ENCODE measurements at places on chromosomes 16 and 17.

DNA sequence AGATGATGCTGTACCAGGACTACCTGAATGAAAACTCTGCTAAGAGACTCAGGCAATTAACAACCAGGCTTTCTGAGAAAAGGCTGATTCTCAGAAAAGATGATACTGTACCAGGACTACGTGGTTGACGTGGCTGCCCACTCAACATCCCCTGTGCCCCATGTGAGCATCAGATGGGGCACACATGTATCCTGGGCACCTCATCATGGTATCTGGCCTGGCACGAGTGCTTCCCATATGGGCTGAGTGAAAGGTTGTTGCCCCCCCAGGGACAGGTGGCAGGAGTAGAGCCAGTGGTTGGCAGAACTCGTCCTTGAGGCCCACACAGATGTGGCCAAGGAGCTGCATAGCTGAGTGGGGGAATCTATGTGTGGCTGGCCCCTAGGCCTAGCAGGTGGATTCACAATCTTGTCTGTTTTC is 3.5 kb upstream of the CES4A start:
- H3K27ac ChIP-seq: peak overlapping the region; percentile 96
- H3K4me3 ChIP-seq: no peak overlapping the region
- no peaks in the 10 kb centered on the region for H3K36me3 ChIP-seq
- H3K27me3 ChIP-seq: no peaks in the 10 kb centered on the region
- peaks cover 30% of the 10 kb centered on the region for H3K4me1 ChIP-seq

- H3K36me3 ChIP-seq: no peaks in the 10 kb centered on the region
- H3K27ac ChIP-seq: no peak overlapping the region
- H3K27me3 ChIP-seq: peaks cover 2% of the 10 kb centered on the region
- no peak overlapping the region for H3K4me3 ChIP-seq
- no peak for DNase-seq
These were observed 463.2 kb upstream of the MAF start for GRCh38 chr16:80063713-80064069.

GRCh38 chr17:71628306-71628705 is 492.5 kb upstream of the SOX9 start:
- DNase-seq: no peak
- no peak overlapping the region for H3K27ac ChIP-seq
- no peaks in the 10 kb centered on the region for H3K4me1 ChIP-seq
- no peaks in the 10 kb centered on the region for H3K36me3 ChIP-seq
- H3K4me3 ChIP-seq: no peak overlapping the region
- H3K27me3 ChIP-seq: no peaks in the 10 kb centered on the region

DNA sequence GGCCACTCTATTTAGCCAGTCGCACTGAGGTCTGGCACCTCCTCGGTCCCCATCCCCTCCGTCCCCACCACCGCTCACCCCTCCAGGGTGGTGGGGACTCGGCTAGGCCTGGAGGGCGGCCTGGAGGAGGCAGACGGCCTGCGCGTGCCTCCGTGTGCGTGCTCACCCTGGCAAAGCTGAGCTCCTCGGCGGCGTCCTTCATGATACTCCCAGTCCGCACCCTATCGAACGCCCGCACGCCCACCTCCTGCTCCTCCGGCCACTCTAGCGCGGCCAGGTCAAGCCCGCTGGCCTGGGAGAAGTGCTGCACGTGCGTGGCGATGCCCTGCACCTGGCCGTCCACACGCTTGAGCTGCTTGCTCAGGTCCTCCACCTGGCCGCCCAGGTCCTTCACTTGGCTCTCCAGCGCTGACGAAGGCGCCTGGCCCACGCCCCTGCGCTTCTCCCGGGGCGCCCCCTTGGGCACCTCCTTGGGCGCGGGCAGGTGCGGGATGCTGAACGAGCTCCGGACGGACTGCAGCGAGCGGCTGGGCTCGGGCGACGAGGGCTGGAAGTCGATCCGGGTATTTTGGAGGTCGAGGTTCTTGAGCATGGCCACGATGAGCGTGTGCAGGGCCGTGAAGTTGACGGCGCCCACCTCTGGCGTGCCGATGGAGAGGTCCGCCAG is 644 bp downstream of the QRICH2 start:
- no peak overlapping the region for H3K4me3 ChIP-seq
- H3K36me3 ChIP-seq: peaks cover 6% of the 10 kb centered on the region
- no peak overlapping the region for H3K27ac ChIP-seq
- no peak for DNase-seq

DNA sequence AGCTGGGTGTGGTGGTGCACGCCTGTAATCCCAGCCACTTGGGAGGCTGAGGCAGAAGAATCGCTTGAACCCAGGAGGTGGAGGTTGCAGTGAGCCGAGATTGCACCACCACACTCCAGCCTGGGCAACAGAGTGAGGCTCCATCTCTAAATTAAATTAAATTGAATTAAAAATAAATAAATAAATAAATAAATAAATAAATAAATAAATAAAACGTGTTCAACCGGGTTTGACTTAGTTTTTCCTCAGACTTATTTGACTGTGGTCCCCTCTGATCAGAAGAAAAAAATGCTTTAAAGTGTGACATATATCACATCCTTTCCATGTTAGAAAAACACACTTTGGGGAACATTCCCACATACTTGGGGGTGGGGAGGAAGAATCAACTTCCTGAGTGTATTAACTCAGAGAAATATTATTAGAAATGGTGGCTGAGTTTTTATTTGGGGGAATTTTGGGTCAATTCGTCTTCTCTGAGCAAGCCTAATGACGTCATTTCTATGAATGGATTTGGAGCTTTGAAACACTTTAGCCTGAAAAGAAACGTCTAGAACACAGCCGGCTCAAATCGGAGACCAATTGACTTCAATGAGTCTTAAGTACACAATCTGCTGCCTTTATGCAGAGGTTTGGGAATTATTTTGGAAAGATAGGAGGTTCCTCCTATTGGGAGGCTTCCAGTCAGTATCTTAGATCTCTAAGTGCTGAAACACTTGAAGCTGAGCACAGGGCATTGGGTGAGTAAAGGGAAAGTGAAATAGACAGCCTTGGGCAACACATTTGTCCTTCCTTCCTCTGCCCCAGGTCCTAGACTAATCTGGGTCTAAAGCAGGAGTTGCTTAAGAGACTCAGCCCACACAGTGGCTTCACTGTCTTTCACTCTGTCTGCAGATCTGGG is 132.6 kb downstream of the PITPNC1 start:
- H3K36me3 ChIP-seq: peaks cover 9% of the 10 kb centered on the region
- H3K27me3 ChIP-seq: no peaks in the 10 kb centered on the region

DNA sequence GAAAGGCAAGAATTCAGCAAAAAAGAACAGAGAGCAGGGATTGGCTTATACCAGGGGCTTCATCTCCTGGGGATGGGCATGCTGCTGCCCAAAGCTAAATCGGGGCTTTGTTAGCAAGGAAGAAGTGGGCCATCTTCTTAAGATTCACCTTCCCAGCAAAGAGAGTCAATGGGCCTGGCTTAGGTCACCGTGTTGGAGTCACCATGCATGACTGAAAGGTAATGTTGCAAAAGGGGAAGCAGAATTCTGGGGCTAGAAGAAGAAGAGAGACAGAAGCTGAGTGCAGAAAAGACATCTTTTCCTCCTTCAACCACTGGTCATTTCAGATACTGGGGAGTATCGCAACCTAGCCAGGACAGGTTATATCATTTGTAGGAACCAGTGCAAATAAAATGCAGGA is 76.3 kb upstream of the KIFC3 start:
- DNase-seq: no peak
- no peak overlapping the region for H3K27ac ChIP-seq
- H3K36me3 ChIP-seq: no peaks in the 10 kb centered on the region
- H3K27me3 ChIP-seq: peaks cover 4% of the 10 kb centered on the region

DNA sequence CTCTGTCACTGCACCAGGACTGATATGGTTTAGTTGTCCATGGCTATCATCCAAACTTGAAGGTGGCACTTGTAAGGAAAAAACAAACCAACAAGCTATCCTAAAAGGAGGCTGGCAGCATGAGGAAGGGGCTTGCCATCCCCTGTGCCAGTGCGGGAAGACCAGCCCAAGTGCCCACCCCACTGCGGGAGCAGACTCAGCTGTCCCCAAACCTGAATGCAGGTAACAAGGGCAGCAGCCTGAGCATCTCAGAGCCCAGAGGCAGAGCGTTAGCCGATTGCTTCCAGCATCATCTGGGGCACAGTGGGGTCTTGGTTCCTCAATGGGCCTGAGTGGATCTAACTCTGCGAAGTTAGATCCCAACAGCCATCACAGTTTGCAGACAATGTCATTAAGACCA is 29.2 kb upstream of the C16orf78 start:
- H3K4me1 ChIP-seq: no peaks in the 10 kb centered on the region
- no peak overlapping the region for H3K27ac ChIP-seq
- no peaks in the 10 kb centered on the region for H3K36me3 ChIP-seq
- H3K4me3 ChIP-seq: no peak overlapping the region

GRCh38 chr16:67463691-67464090 is 17.3 kb downstream of the ATP6V0D1 start:
- no peak for DNase-seq
- H3K27me3 ChIP-seq: no peaks in the 10 kb centered on the region
- H3K4me1 ChIP-seq: peaks cover 12% of the 10 kb centered on the region

DNA sequence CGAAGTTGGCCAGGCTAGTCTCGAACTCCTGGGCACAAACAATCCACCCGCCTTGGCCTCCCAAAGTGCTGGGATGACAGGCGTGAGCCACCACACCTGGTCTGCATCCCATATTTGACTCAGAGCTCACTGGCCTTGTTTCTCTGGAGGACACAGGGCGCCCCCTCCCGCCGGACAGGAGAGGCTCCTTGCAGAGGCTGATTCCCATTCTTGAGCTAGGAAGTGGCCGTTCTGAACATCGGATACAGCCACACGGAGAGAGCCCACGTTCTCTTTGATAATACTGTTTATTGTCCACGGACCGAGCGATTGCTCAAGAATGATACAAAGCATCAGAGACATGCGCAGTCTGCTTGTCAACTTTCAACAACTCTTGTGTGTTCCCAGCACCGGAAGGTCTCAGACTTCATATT is 12.1 kb upstream of the USP36 start:
- no peaks in the 10 kb centered on the region for H3K4me1 ChIP-seq
- H3K4me3 ChIP-seq: no peak overlapping the region
- H3K27me3 ChIP-seq: no peaks in the 10 kb centered on the region
- no peak overlapping the region for H3K27ac ChIP-seq

DNA sequence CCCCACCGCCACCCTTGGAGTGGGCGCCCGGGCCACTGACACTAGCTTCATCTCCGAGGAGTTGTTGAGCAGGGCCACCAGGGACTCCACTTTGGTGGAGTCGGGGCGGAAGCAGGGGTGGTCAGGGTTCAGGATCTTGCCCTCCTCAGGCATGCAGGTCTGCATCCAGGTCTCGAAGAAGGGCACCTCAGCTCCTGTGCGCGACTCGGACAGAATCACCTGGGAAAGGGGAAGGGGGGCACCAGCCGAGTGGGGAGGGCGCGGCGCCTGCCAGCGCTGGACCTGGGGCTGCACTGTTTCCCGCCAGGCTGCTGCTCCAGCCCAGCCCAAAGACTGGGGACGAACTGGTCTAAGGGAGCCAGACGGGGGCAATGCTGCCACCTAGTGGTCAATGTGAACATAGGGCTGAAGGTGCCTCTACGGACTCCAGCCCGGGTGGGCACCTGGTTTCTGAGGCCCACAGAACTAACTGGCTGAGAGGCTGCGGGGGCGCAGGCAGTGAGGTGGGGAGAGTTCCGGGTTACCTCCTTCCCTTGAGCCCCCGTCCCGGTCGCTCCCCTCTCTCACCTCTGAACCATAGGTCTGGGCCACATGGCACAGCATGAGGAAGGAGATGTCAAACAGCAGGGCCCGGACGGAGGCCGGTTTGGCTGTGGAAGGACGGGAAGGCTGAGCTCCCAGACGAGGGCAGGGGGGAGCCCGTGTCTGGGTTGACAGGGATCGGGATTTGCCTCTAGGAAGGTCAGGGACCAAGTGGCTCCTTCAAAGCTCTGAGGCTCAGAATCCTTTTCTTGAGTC is 11.8 kb downstream of the CSF3 start:
- H3K27ac ChIP-seq: no peak overlapping the region
- peaks cover 17% of the 10 kb centered on the region for H3K4me1 ChIP-seq
- peaks cover 45% of the 10 kb centered on the region for H3K36me3 ChIP-seq
- peak; percentile 85 for DNase-seq
- H3K27me3 ChIP-seq: no peaks in the 10 kb centered on the region

DNA sequence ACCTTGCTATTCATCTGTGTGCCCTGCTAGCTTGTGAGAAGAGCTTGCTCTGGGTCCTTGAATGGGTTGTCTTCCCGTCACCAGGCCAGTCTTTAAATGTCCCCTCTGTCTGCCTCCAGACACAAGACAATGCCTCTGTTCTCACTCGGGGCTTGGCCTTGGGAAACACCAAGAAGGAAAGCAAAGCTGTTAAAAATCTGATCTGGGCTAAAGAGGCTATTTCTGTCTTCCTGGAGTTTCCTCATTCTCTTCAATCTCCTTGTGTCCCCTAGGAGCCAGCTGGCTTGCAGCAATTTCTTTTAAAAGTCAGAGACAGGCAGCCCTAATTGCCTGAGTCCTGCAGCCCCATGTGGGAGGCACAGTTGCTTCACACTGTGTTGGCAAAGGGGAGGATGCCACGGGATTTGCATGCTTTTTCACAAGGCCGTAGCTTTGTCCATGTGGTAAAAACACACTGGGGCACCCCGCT is 2.5 kb downstream of the DNAI2 start:
- H3K27me3 ChIP-seq: peaks cover 3% of the 10 kb centered on the region
- DNase-seq: no peak
- H3K27ac ChIP-seq: no peak overlapping the region
- no peaks in the 10 kb centered on the region for H3K36me3 ChIP-seq

- no peak overlapping the region for H3K4me3 ChIP-seq
- H3K27ac ChIP-seq: no peak overlapping the region
- DNase-seq: peak; percentile 14
These were observed 92.9 kb downstream of the GPR139 start for GRCh38 chr16:19980632-19981265.

GRCh38 chr16:14155572-14156190 is 84.6 kb downstream of the MRTFB start:
- no peaks in the 10 kb centered on the region for H3K27me3 ChIP-seq
- peaks cover 2% of the 10 kb centered on the region for H3K36me3 ChIP-seq
- DNase-seq: no peak
- H3K4me1 ChIP-seq: no peaks in the 10 kb centered on the region

DNA sequence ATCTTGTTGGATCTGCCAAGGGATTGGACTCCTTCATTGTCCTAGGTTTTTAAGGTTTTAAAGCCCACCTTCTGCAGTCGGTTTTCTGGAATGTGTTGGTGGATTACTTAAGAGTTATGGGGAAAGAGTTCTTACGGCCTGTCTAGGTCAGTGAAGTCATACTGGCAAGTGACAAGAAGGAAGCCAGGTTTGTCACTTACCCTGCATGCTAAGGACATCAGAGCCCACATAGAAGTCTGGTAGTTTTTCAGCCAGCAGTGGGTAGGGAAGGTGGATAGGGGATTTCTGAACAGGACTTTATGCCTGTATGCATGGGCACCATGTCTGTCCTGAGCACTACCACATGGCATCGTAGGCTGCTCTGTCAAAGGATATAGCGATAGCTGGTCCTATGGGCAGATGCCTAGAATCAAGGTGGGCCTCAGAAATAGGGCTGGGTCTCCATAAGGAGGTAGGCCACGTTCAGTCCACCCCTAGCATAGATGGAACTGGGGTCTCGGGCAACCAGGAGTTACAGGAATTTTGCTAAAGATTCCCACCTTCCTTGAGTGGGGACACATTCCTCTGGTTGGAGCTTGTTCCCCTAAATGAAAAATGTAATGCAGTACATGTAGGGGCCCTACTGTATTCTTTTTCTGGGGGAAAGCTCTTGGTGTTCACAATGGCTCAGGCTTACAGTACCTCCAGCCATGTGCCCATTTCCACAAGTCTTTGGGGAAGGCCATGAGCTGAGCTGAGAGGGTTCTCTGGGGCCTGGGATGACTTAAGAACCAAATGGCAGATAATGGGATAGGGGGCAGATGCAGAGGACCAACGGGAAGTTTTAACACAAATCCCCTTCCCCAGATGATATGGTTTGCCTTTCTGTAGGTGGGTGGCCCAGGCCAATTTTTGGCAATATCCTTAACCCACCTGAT is 27.5 kb downstream of the TRPV2 start:
- no peaks in the 10 kb centered on the region for H3K27me3 ChIP-seq
- H3K4me1 ChIP-seq: peaks cover 55% of the 10 kb centered on the region
- H3K4me3 ChIP-seq: peak overlapping the region; percentile 99
- H3K36me3 ChIP-seq: peaks cover 76% of the 10 kb centered on the region
- peak overlapping the region; percentile 72 for H3K27ac ChIP-seq
